ENCODE measurements at places on chromosomes 16 and 17.
A peak's percentile ranks its signal among the peaks of the same experiment; 100 is the strongest.

DNA sequence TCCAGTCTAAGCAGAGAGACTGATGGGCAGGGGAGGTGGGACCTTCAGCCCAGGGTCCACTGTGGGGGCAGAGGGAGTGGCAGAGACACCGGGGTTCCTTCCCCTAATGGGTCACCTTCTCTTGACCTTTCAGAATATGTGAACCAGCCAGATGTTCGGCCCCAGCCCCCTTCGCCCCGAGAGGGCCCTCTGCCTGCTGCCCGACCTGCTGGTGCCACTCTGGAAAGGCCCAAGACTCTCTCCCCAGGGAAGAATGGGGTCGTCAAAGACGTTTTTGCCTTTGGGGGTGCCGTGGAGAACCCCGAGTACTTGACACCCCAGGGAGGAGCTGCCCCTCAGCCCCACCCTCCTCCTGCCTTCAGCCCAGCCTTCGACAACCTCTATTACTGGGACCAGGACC is 2.8 kb downstream of the MIEN1 start:
- DNase-seq: no peak

DNA sequence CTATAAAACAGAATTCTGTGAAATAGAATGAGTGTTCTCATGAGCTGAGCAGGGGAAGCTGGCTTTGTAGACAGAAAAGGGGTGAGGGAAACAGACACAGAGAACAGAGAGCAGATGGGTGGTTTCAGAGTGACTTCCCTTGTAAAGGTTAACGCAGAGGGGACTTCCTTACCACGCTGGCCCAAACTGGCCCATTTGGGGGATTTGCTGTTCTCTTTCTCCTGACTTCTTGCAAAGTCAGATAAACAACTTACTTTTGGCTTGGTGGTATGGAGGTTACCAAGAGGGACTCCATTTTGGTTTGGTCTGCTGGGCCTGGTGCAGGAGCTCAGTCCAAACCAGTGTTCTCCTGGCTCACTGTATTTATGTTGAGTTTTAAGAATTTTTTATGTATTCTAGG is 48.4 kb downstream of the SEC14L1 start:
- DNase-seq: no peak

DNA sequence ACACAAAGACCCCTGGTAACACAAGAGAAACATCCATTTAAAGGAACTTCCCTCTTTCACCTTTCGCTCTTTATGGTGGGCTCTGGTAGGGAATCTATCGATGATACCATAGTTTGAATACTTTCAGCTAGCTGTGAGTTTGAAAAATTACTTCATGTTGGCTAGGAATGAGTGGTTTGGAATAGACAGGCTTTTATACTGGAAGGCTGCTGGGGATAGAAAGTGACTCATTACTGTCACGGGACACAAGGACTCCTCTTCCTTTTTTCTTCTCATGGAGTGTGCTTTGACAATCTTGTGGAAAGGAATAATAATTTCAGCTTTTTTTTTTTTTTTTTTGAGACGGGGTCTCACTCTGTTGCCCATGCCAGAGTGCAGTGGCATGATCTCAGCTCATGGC is 76.9 kb downstream of the CYB561 start:
- peak; percentile 78 for DNase-seq

DNA sequence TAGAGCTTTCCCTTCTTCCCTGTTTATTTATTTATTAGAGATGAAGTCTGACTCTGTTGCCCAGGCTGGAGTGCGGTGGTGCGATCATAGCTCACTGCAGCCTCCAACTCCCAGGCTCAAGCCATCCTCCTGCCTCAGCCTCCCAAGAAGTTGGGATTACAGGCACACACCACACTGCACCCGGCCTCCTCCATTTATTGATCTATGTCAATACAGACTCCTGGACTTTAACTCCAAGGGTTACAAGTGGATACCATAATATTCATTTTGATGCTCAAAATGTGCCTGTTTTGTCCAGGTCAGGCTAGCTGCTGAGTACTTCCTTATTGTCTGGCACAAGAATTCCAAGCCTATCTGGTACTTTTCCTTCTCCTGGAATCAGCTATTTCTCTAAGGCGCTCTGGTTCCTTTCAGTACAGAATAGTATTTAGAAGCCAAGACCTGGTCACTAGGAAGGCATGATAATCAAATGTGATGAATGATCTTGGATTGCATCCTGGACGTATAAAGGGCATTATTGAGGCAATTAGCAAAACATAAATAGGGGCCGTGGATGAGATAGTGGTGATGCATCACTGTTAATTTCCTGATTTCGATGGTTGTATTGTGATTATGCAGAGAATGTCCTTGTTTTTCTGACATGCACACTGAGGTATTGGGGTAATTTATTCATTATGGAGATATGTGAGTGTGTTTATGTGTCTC is 21.7 kb downstream of the IL4R start:
- peak; percentile 49 for DNase-seq

GRCh38 chr17:59666235-59666634 is 41.0 kb downstream of the PTRH2 start:
- no peak for DNase-seq

Measured in AG20443 (cell line).